ENCODE measurements at places on chromosomes 7 and 10.

DNA sequence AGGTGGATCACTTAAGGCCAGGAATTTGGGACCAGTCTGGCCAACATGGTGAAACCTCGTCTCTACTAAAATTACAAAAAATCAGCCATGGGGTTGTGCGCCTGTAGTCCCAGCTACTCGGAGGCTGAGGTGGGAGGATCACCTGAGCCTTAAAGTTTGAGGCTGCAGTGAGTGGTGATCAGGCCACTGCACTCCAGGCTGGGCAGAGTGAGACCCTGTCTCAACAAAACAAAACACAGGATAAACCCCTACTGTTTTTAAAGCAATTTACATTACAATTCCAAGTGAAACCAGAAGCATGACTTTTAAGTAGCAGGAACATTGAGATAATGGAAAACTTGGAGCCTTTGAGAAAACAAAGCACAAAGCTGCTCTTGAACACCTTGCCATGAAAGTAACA, 92.4 kb upstream of the BTBD16 start:
- DNase-seq, result no peak

- no peak for DNase-seq
These were observed 405.7 kb upstream of the RNF32 start for GRCh38 chr7:156234666-156235494.

DNA sequence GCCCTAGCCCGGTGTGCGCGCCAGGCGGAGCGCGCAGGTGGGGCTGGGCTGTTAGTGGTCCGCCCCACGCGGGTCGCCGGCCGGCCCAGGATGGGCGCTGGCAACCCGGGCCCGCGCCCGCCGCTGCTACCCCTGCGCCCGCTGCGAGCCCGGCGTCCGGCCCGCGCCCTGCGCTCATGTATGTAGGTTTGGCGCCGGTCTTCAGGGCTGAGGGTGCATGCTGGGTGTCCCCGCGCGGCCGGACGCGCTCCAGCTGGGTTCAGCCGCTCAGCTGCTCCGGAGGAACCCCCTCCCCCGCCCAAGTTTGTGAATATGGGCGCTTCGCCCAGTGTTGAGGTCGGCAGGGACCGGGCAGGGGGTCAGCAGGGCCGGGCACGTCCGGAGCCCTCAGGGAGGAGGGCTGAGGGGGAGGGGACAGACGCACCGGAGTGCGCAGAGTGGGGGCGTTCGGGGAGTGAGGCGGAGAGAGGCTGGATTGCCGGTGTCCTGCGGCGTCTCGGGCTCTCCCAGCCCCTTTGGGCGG, 559 bp downstream of the VWC2 start:
- no peak for DNase-seq

DNA sequence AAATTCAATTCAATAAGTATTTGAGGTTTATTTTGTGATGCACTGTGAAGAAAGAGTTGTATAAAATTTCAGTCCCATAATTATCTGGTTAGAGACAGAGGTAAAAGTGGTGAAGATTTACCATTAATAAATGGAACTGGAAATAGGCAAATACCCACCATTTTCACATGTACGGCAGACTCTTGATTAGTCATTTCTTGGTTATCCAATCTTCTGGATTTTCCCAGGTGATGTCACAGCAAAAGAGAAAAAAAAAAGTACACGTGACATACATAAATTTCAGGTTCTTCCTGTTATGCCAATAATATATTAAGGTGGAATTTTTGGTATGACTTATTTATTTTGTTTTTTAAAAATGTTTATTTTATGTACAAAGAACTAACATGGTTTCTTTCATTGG, 26.8 kb downstream of the NT5C3A start:
- no peak for DNase-seq

- no peak for DNase-seq
These were observed 249.0 kb upstream of the PPP2R2D start for GRCh38 chr10:131651674-131652437.

DNA sequence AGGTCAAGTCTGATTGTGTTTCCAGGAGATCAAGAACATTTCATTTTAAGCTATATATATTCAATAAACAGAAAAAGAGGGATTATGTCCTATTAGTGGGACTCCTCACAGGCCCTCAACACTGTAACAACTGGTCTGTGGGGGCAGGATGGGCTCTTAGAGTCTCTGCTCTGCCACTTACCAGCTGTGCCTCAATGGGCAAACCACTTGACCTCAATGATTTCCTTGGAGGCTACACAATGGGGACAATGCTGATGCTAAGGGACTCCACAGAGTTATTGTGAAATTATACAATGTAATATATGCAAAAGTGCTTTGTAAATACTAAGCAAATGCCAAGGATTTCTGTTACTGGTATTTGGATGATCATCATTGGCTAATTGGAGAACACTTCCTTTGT, 33.2 kb upstream of the MXI1 start:
- no peak for DNase-seq

DNA sequence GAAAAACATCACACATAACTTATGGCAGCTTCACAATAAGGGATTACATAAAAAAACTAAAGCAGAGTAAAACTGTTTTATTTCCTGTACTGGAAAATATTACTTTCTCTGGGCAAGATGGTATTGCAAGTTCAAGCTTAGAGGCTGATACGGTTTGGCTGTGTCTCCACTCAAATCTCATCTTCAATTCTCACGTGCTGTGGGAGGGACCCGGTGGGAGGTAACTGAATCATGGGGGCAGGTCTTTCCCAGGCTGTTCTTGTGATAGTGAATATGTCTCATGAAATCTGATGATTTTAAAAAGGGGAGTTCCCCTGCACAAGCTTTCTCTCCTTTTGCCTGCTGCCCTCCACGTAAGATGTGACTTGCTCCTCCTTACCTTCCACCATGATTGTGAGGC, 5.1 kb upstream of the LRRC27 start:
- peak; percentile 70 for DNase-seq

GRCh38 chr7:148367731-148368475, 222.7 kb upstream of the C7orf33 start:
- no peak for DNase-seq

GRCh38 chr7:32879460-32879859, 12.1 kb downstream of the KBTBD2 start:
- DNase-seq, result no peak

- DNase-seq, result no peak
These were observed 99.3 kb downstream of the ARHGAP22 start for GRCh38 chr10:48505394-48506112.

DNA sequence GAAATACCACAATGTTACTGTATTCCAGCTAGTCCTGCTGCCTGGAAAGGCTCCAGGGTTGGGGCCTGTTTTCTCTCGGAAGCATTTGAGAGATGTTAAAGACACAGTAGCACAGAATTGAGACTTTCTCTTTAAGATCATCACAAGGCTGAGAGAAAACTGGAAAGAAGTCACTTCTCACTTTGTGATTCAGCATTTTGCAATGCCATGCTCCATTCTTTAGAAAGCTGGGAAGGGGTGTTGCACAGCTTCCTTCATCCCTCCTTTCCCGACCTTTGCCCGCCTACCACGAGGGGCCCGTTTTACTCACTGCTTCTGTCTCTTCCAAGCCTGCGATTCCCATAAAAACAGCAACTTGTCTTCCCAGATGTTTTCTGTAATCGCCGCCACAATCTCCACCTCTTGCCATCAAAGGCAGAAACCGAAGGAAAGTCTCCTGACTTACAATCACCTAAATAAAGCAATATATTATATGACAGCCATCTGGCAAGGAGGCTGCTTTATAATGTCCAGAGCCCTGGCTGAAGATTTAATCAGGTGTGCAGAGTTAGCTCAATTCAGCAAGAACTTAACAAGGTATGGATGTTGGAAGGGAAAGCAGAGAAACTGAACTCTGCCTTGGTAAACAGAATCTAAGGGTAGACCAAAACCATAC, 18.9 kb downstream of the NOD1 start:
- no peak for DNase-seq

GRCh38 chr10:120423431-120424197, 33.4 kb upstream of the PLPP4 start:
- DNase-seq, result peak; percentile 45

DNA sequence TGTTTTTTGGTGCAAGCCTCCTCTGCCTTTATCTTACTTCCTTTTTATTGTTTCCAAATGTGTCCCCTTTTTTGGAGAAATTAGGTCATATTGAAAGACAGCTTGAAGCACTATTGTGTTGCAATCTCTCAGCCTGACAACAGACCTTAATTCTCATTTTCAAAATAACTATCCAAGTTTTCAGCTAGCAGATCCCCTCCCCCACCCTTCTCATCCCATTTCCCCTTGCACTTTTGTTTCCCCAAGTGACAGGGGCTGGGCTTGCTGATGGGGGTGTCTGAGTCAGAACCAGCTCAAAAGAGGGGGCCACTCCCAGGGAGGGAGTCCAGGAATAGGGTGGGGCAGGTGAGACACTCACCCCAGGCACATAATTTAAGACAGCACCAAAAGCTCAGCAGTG, 75.3 kb downstream of the MKI67 start:
- no peak for DNase-seq

- no peak for DNase-seq
These were observed 3.0 kb downstream of the BRI3 start for GRCh38 chr7:98284335-98285036.

DNA sequence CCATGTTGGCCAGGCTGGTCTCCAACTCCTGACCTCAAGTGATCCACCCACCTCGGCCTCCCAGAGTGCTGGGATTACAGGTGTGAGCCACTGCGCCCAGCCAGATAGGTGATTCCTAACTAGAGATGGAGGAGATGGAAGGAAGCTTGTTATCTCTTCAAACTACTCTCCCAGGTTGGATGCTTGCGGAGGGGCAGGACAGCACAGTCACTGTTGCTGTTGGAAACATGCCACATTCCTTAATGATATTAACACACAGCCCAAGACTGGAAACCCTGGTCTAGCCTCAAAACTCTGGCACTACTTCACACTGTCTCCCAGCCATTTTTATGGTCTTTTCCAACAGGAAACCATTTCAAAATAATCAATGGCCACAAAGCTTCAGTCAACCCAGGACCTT, 468.8 kb upstream of the NRP1 start:
- no peak for DNase-seq

Measured in stimulated activated CD4-positive, alpha-beta T cell treated with anti-CD3 and anti-CD28 coated beads, Interleukin-15, amount 100 ng/mL, for 24 hours (primary cell).